Glutamatergic neuron (in vitro differentiated cells): ENCODE measurements at places on chromosomes 12 and 14. TPM values are rescaled to one million over a fixed set of nuclear protein-coding genes. Genes with fewer than 3 reads are reported as not detected.
A peak's percentile ranks its signal among the peaks of the same experiment; 100 is the strongest.

Gene PAH
- total RNA-seq: not detected

Gene TNS2
- 2.5 TPM for total RNA-seq

Gene SOAT2
- total RNA-seq: not detected

Gene FAIM2
- total RNA-seq: 3.5 TPM

Gene PCED1B
- total RNA-seq: 0.27 TPM

Gene TMEM119
- total RNA-seq: 0.15 TPM

Gene RNASE2
- not detected for total RNA-seq

Gene GPR135
- total RNA-seq: 0.91 TPM

Gene CISTR
- not detected for total RNA-seq

Gene CNPY2
- 141 TPM for total RNA-seq

GRCh38 chr14:65312859-65313258 lies 99.7 kb upstream of the FUT8 start:
- peaks cover 4% of the 10 kb centered on the region for H3K36me3 ChIP-seq
- no peak for DNase-seq
- no peak overlapping the region for H3K4me3 ChIP-seq

- H3K4me1 ChIP-seq: peaks cover 22% of the 10 kb centered on the region
- no peak for DNase-seq
Observed at GRCh38 chr12:125208334-125208733, 143.1 kb downstream of the AACS start.

- no peak overlapping the region for H3K4me3 ChIP-seq
- H3K36me3 ChIP-seq: no peaks in the 10 kb centered on the region
- H3K27ac ChIP-seq: no peak overlapping the region
- H3K27me3 ChIP-seq: no peaks in the 10 kb centered on the region
- no peaks in the 10 kb centered on the region for H3K4me1 ChIP-seq
- no peak for DNase-seq
Observed at GRCh38 chr12:48358937-48359513, 8.3 kb upstream of the ZNF641 start.

DNA sequence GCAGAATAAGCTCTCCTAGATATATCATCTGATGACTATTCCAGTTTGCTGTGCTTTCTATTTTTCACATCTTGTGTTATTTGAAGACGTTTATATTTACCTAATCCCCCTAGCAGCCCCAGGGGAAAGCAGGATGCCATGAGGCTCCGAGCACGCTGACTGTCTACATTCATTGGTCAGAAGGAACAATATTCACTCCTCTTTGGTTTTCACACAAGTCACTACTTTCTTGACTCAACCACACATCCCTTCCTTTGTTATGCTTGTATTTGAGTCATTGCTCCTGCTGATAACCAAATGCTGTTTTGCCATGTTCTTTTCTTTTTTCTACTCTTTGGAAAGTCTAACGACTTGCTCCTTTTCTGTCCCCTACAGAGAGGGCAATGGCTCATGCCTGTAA lies 86.5 kb upstream of the SLC38A2 start:
- H3K27ac ChIP-seq: no peak overlapping the region
- H3K36me3 ChIP-seq: no peaks in the 10 kb centered on the region
- DNase-seq: no peak
- H3K27me3 ChIP-seq: no peaks in the 10 kb centered on the region
- H3K4me1 ChIP-seq: no peaks in the 10 kb centered on the region
- H3K4me3 ChIP-seq: no peak overlapping the region

- peaks cover 2% of the 10 kb centered on the region for H3K27me3 ChIP-seq
- H3K36me3 ChIP-seq: no peaks in the 10 kb centered on the region
- peaks cover 2% of the 10 kb centered on the region for H3K4me1 ChIP-seq
- H3K4me3 ChIP-seq: no peak overlapping the region
- H3K27ac ChIP-seq: no peak overlapping the region
Observed at GRCh38 chr12:122862872-122863701, 27.8 kb downstream of the HIP1R start.

DNA sequence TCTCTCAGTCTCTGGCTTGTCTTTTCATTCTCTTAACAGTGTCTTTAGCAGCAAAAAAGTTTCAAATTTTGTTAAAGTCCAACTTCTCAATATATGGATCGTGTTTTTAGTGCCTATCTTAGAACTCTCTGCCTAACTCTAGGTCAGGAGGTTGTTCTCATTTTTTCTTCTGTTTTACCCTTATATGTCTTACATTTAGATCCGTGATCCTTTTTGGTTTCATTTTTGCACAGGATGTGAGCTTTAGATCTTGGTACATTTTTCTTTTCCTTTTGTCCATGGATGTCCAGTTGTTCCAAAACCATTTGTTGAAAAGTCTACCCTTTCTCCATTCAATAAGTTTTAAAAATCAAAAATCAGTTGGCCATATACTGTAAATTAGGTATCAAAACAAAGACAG lies 6.8 kb downstream of the VRK1 start:
- H3K27me3 ChIP-seq: no peaks in the 10 kb centered on the region
- H3K4me1 ChIP-seq: peaks cover 64% of the 10 kb centered on the region
- no peak overlapping the region for H3K4me3 ChIP-seq
- H3K27ac ChIP-seq: peak overlapping the region; percentile 2

GRCh38 chr12:94285943-94286582 lies 137.7 kb downstream of the PLXNC1 start:
- no peak for DNase-seq
- no peaks in the 10 kb centered on the region for H3K4me1 ChIP-seq
- H3K27ac ChIP-seq: no peak overlapping the region
- H3K27me3 ChIP-seq: peaks cover 2% of the 10 kb centered on the region
- peaks cover 4% of the 10 kb centered on the region for H3K36me3 ChIP-seq

DNA sequence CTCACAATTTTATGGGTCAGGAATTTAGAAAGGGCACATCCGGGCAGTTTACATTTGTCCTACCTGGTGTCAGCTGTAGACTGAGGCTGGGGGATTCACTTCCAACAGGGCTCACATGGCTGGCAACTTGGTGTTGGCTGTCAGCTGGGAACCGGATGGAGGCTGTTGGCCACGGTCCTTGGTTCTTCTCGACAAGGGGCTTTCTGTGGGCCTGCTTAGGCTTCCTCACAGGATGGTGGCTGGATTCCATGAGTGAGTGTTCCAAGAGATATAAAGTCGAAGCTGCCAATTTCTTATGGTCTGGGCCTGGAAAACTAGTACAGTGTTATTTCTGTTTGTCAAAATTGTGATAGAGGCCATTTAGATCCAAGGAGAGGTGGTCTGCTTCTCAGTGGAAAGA lies 127.9 kb downstream of the PTCSC3 start:
- no peaks in the 10 kb centered on the region for H3K27me3 ChIP-seq
- no peak overlapping the region for H3K4me3 ChIP-seq
- no peaks in the 10 kb centered on the region for H3K36me3 ChIP-seq
- DNase-seq: no peak
- no peak overlapping the region for H3K27ac ChIP-seq

DNA sequence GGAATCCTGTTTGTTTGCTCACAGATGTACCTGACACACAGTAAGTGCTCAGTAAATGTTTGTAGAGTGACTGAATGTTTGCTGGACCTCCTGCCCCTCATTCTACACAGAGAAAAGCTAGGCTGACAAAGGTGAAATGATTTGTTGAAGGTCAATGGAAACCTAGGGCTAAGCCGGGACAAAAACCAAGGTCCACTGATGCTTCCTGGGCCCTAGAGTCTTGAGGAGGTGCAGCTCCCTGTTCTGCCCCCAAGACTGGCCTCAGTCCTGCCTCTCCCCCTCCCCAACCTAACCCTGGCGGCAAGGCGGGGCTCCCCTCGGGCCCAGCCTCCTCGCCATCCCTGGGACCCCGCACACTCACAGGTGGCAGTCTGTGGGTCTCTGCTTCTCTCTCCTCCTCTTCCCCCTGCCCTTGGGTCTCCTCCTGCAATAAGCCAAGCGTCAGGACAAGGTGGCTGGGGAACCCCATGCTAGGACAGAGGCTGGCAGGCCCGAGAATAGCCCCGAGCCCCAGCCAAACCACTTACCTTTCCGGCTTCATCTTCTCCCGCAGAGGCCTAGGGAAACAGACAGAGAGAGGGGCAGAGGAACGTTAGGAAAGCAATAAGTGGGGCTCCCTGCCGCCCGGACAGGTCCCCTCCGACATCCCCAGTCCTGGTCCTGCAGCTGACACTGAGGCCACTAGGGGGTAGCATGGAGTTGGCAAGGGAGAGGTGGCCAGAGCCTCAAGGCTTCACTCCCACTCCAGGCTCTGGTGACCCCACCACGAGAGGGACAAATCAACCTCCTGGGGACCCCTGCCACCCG lies 9.3 kb downstream of the PGF start:
- H3K27me3 ChIP-seq: peaks cover 8% of the 10 kb centered on the region
- H3K4me3 ChIP-seq: no peak overlapping the region
- DNase-seq: peak; percentile 91
- peaks cover 13% of the 10 kb centered on the region for H3K4me1 ChIP-seq
- no peaks in the 10 kb centered on the region for H3K36me3 ChIP-seq

DNA sequence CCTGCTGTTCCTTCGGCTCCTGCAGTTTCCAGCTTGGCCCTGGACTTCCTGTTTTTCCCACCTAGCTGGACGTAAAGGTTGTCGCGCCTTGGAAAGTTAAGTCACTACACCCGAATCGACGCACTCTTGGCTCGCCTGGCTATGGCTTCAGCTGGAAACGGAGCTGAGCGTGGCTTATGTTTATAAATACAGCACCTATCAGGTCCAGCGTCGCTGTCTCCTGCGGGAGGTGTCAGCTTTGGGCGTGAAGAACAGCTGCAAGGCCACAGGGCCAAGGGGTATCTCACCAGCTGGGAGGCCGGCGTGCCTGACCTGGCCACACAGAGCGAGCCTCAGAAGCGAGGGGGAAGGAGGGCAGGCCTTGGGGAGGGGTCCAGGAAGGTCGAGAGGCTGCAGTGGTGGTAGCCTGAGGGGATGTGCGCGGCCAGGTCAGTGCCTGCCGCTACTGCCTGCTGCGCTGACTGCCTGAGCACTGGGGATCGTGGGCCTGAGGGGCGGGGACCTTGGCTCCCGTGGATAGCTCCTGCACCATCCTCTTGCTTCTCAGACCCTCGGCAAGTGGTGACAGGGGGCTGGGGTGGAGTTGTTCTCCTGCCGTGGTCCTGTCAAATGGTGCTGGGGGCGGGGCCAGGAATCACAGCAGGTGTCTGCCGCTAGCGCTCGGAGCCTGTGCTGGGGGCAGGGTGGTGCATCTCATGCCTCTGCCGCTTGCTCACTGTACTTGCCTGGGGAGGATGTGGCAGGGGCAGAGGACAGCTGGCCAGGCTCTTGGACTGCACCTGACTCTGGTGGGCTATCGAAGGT lies 12.5 kb downstream of the PACS2 start:
- H3K27me3 ChIP-seq: peaks cover 21% of the 10 kb centered on the region
- DNase-seq: peak; percentile 52
- peak overlapping the region; percentile 34 for H3K4me3 ChIP-seq
- H3K36me3 ChIP-seq: no peaks in the 10 kb centered on the region

GRCh38 chr12:16307856-16308475 lies 30.5 kb upstream of the SLC15A5 start:
- no peak overlapping the region for H3K27ac ChIP-seq
- no peak overlapping the region for H3K4me3 ChIP-seq
- H3K4me1 ChIP-seq: peaks cover 7% of the 10 kb centered on the region
- no peak for DNase-seq
- H3K36me3 ChIP-seq: peaks cover 15% of the 10 kb centered on the region

DNA sequence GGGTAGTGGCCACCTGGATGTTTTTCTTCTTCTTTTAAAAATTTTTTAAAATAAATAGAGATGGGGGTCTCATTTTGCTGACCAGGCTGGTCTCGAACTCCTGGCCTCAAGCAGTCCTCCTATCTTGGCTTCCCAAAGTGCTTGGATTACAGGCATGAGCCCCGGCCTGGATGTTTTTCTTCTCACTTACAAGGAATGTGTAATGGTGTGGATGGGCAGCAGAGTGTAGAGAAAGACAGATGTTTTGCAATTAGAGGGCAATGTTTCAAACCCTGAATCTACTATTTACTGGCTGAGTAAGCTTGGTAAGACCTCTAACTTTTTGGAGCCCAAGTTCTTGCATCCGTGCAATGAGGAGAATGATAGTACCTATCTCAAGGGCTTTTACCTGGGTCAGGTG lies 48.1 kb downstream of the ADCK1 start:
- peaks cover 2% of the 10 kb centered on the region for H3K4me1 ChIP-seq
- no peaks in the 10 kb centered on the region for H3K36me3 ChIP-seq
- no peaks in the 10 kb centered on the region for H3K27me3 ChIP-seq

DNA sequence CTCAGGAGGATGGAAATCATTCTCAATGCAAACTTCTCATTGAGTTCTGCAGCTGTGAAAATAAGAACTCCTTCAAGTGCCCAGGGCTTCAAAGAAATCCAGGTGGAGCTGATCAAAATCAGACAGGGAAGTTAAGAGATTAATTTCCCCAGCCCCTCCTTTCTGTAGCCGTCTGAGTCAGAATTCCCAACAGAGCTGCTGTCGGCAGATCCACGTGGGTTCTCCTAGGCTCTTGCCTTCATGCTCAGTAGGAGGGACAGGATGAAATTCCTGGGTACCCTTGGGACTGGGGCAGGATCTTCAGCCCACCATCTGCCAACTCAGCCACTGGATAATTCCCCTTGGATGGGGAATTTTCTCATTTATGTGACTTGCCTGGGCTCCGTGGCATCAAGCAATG lies 13.3 kb downstream of the TGFB3 start:
- H3K4me3 ChIP-seq: peak overlapping the region; percentile 39
- H3K27ac ChIP-seq: peak overlapping the region; percentile 86
- H3K27me3 ChIP-seq: peaks cover 18% of the 10 kb centered on the region

DNA sequence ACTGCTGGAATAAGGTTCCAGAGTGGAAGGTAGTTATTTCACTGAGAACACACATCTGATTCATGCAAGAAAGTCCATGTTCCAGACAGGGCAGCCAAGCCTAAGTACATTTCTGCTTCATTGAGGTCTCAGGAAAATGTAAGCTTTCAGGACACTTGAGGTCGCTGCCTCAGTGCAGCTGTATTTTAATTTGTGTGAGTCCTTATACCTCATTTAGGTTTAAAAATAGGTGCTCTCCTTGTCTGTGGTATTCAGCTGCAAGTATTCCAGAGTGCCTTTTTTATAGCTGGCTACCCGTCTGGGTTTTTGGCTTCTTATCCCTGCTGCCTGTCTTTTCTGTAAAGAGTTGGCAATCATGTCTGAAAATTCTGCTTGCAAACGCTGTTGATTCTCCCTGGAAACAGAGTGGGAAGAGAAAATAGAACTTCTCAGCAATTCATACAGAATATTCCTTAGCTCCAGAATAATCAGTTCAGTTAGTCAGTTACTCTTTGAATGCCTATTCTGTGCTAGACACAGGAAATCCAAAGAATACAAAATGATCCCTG lies 45.3 kb upstream of the PLBD1 start:
- H3K4me3 ChIP-seq: no peak overlapping the region
- H3K36me3 ChIP-seq: no peaks in the 10 kb centered on the region
- no peak overlapping the region for H3K27ac ChIP-seq
- H3K4me1 ChIP-seq: peaks cover 3% of the 10 kb centered on the region

- peaks cover 3% of the 10 kb centered on the region for H3K27me3 ChIP-seq
- H3K4me3 ChIP-seq: no peak overlapping the region
- no peak overlapping the region for H3K27ac ChIP-seq
- peaks cover 9% of the 10 kb centered on the region for H3K4me1 ChIP-seq
- DNase-seq: no peak
- H3K36me3 ChIP-seq: no peaks in the 10 kb centered on the region
Observed at GRCh38 chr14:61460718-61461611, 139.6 kb downstream of the PRKCH start.

GRCh38 chr12:48022676-48023385 lies 18.6 kb upstream of the COL2A1 start:
- peaks cover 24% of the 10 kb centered on the region for H3K27me3 ChIP-seq
- peaks cover 2% of the 10 kb centered on the region for H3K4me1 ChIP-seq
- no peak overlapping the region for H3K27ac ChIP-seq
- H3K4me3 ChIP-seq: no peak overlapping the region
- DNase-seq: no peak

- peaks cover 3% of the 10 kb centered on the region for H3K27me3 ChIP-seq
- H3K36me3 ChIP-seq: peaks cover 3% of the 10 kb centered on the region
- DNase-seq: no peak
- H3K4me1 ChIP-seq: no peaks in the 10 kb centered on the region
- no peak overlapping the region for H3K4me3 ChIP-seq
- no peak overlapping the region for H3K27ac ChIP-seq
Observed at GRCh38 chr14:94548131-94548998, 12.9 kb upstream of the SERPINA4 start.
